Endodermal cell (in vitro differentiated cells): ENCODE measurements at places on chromosomes 13 and 19.

DNA sequence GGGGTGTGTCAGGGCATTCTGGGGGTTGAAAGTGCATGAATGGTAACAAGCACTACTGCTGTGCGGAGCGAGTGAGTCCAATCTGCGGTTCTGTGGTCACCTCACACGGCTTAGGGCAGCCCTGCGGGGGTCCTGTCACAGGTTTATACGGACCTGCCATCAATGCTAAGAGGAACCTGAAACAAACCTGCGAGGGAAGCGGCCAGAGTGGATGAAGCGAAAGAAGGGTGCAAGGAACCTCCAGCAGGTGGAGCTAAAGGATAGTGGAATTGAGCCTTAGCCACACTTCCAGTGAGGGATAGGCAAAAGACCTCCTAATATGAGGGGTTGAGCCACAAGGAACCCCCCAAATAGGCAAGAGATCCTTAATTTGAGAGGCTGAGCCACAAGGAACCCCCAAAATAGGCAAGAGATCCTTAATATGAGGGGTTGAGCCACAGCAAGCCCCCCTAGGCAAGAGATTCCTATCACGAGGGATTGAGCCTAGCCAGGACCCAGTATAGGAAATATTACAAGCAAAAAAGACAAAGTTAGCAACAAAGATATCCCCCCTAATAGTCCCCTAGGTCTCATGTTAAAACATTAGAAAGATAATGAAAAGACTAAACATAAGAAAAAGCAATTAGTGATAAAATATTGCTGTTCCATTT is 6.3 kb upstream of the ZNF69 start:
- peak; percentile 91 for DNase-seq

DNA sequence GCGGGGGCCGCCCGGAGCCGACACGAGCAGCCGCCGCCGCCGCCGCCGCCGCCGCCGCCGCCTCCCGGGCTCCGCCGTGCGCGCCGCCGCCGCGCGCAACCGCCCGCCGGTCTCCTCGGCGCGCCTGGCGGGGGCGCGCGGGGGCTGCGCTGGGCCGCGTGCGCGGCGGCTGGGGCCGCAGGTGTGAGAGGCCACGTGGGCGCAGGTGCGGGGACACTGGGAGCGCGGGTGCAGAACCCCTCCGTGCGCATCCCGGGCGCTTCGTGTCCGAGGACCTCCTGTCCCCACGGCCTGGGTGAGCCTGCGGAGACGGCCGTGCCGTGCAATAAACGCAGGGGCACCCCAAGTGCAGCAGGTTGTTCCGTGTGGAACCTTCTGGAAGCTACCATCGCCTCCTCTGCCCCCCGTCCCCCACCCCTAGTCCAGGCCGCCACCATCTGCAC is at the start of gene LINGO3:
Gene LINGO3 (minus strand): TSS at position 41 of the 443 bp plus-strand sequence. CDS start 16,378 bp downstream, outside the sequence.
- DNase-seq: no peak

DNA sequence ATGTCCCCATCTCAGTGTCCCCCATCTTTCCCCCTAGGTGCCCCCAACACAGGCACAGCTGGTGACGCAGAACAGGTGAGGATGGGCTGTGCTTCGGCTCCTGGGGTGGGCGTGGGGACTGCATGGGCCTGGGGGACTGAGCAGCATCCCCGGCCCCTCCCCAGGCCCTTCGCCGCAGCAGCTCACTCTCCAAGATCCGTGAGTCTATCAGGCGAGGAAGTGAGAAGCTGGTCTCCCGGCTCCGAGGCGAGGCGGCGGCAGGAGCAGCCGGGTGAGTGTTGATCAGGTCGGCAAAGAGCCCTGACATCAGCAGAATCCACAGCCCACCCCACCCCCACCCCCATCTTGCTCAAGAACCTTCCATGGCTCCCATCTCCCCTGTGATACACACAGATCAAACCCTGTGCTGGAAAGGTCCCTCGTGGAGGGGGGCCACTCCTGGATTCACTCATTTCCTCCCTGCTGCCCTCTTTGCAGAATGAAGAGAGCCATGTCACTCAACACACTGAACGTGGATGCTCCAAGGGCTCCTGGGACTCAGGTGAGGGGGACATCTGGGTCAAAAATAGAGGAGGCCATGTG is 10.0 kb downstream of the KLC3 start:
- DNase-seq: no peak

- DNase-seq: no peak
These were observed 718.0 kb upstream of the SPRY2 start for GRCh38 chr13:81058916-81059290.

- no peak for DNase-seq
These were observed 9.3 kb downstream of the RPS9 start for GRCh38 chr19:54209811-54210494.

DNA sequence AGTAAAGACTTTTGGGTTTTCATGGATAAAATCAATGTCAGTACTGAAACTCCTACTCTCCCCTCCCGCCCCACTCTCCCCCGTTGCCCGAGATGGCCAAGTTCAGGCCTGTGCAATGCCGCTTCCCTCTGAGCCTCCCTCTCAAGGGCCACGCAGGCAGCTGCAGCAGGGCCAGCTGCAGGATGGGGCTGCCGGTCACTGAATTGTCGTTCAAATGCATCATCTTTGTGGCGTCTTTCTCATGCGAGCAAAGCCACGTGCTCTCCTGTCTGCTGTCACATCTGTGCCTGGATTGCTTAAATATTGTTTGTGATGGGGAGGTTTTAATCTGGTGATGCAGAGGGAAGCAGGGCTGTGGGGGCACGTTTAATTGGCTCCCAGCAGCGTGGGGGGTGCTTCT is 26.6 kb downstream of the SHISA2 start:
- peak; percentile 56 for DNase-seq

- DNase-seq: peak; percentile 91
These were observed at the start of gene FAM83E for GRCh38 chr19:48614436-48615230. Gene FAM83E, minus strand, starts transcription at chr19:48615076. Its CDS starts 1,704 bp downstream, at chr19:48613372.

- no peak for DNase-seq
These were observed 18.1 kb downstream of the ARHGEF18 start for GRCh38 chr19:7366701-7367420.

DNA sequence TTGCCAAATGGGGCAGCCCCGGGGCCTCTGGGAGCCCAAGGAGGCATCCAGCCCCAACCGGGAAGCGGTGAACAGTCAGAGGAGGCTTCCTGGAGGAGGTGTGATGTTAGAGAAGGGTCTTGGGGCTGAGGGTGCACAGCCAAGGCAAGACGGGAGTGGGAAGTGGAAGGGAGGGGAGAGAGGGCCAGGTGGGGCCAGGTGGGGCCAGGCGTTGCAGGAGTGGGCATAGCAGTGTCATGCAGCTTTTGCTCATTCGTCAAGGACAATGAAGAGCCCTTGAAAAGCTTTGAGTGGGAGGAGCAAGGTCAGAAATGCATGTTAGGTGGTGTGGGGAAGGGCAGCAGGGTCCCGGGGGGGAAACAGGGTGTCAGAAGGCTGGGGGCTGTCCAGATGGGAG is 1.8 kb downstream of the FBN3 start:
- no peak for DNase-seq

GRCh38 chr19:53554804-53555203 is 16.9 kb downstream of the ZNF331 start:
- no peak for DNase-seq

- no peak for DNase-seq
These were observed 6.7 kb upstream of the ZNF606 start for GRCh38 chr19:58009301-58009665.

GRCh38 chr13:24207841-24208667 is 47.5 kb downstream of the SPATA13 start:
- no peak for DNase-seq
